Esophagus squamous epithelium (tissue), 5 donors: ENCODE measurements at places on chromosomes 7 and 10. TPM values are rescaled to one million over a fixed set of nuclear protein-coding genes. Genes with fewer than 3 reads are reported as not detected.

DNA sequence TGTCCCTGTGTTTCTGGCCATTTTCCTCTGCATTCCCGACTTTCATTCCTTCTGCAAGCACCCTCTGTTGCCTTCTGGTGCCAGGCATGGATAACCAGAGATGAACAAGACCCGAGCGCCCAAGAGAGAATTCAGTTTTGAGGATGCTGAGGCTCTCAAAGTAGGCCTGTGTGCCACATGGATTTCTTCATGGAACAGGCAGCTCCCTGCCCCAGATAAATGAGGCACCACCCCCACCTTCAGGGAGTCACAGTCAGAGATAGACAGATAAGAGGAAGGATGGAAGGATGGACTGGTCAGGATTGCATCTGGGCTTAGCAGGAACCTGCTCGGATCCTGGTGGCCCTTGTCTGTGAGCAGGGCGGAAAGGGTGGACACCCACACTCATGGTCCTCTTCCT lies 49.4 kb downstream of the ADCYAP1R1 start:
- no peak for DNase-seq

GRCh38 chr10:59700709-59701108 lies 8.9 kb downstream of the SLC16A9 start:
- DNase-seq = no peak

Gene ATRNL1
- total RNA-seq = 4.1 TPM

- no peak for DNase-seq
Observed at GRCh38 chr10:24010436-24010970, 198.4 kb upstream of the KIAA1217 start.

Gene MACROH2A2
- 21.3 TPM for total RNA-seq

Gene POLR2J2
- 6.7 TPM for total RNA-seq

Gene TMEM130
- not detected for total RNA-seq

- DNase-seq = no peak
Observed at GRCh38 chr7:27901028-27901760, 161.2 kb downstream of the TAX1BP1 start.

- DNase-seq = no peak
Observed at GRCh38 chr7:116171094-116171493, 39.2 kb upstream of the TES start.

Gene MBL2
- not detected for total RNA-seq

GRCh38 chr10:116840389-116841075 lies 8.8 kb upstream of the ENO4 start:
- no peak for DNase-seq

DNA sequence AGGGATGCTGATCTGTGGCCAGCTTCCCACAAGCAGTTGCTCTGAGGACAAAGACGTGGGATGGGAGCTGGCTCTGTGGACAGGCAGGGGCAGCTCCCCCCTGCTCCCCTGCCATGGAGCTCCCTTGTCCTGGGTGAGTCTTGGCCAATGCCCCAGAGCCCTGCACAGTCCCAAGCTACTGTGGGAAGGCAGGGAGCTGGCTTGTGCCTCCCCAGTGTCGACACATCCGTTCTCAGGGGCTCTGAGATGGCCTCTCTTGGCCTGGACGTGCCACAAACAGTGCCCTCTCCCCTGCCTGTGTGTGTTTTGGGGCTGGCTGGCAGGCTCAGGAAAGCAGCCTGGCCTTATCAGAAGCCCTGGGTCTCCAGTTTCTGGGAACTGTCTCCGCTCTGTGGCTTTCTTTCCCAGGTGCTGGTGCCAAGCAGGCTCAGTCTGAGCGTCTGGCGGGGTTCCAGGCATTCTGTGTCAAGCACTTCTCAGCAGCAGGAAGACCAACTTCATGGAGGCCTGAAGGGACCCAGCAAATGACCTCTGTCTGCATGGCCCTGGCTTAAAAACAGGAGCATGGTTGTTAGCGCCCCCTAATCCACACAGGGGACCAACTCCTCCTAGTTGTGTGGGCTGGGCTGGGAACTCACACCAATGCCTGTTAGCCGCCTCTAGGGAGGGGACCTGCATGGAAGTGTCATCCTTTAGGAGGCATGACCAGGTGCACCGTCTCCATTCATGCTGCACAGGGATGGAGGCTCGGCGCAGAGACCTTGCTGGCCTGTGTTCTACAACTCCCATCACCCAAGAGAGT lies 375.2 kb downstream of the RPS24 start:
- no peak for DNase-seq

GRCh38 chr7:131655866-131656265 lies 99.4 kb upstream of the PODXL start:
- no peak for DNase-seq

DNA sequence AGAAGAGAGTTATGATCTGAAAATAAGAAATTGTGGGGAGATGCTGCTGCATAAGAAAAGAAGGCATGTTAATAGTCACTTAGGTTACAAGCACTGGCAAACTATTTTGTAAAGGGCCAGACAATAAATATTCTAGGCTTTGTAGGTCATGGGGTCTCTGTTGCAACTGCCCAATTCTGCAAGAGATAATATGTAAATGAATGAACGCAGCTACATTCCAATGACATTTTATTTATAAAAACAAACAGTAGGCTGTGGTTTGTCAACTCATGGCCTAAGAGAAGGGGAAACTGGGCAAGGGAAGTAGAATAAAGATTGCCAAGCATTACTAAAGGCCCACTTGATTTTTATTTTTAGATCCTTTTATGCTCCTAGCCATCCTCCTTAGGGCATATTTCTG lies 133.1 kb downstream of the RAPGEF5 start:
- DNase-seq = no peak

DNA sequence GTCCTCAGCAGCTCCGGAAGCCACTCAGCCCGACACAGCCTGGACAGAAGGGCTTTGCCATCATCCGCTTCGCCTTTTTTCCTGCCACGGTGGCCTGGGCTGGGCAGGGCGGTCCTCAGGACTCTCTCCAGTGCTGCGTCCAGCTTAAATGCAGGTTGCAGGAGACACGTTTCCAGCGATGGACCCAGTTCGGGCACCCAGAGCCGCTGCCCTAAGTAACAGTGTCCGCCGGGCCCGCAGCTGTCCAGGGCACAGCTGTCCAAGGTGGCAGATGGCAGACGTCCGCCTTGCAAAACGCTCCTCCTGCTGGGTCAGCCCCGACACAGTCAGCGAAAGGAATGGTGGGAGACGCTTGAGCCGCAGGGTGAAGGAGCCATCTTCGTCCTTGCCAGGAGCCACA lies 37.0 kb upstream of the FOXL3 start:
- no peak for DNase-seq

Gene NUB1
- 16.8 TPM for total RNA-seq

GRCh38 chr7:40644454-40645188 lies 509.8 kb downstream of the SUGCT start:
- no peak for DNase-seq

Gene CNTNAP2
- total RNA-seq = 2.3 TPM

DNA sequence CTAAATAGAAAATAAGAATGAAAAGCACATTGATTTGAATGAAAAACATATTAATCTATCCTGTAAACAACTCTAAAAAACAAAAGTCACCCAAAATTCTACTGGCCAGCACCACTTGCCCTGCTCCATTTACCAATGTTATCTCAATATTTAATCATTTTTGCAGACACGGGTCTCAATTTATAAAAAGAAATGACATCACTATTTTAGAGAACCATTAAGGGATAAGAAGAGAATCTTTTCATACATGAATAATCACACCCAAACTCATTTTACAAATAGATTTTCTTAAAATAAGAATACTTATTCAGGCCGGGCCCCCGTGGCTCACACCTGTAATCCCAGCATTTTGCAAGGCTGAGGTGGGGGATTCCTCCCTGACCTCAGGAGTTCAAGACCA lies 3.9 kb downstream of the SAR1A start:
- no peak for DNase-seq

Gene OPN4
- total RNA-seq = not detected

Gene DYDC1
- not detected for total RNA-seq

DNA sequence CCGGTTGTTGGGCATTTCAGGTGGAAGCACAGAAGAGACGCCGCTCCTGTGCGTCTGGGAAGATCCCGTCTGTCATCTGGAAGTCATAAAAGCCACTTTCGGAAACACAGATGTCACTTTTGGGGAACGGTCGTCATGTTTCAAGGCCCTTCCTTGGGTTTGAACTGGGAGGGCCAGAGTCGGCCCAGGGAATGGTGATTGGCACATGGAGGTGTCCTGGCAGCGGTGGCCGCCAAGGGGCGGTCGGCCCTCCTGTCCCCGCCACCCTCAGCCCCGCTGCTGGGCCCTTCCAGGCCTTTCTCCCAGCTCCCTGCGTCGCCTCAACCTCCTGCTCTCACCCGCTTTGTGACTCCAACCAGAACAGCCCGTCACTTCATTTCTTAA lies 115.2 kb upstream of the SFMBT2 start:
- DNase-seq = no peak

GRCh38 chr7:5425507-5426225 lies 2.0 kb upstream of the TNRC18 start:
- DNase-seq = no peak

DNA sequence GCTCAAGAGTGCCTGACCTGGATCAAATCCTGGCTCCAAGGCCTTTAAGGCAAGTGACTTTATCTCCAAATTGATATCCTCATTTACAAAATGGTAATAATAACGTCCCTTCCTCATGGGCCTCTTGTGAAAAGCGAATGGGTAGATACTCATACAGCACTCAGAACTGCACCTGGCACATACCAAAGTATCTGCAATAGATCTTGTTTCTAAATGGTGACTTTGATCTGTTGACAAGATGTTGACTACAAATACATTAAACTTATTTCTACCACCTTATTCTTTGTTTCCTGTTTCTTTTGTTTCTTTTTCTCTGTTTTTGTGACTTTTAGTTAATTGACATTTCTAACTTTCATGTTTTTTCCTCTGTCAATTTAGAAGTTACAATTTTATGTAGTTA lies 53.0 kb downstream of the RNLS start:
- no peak for DNase-seq

DNA sequence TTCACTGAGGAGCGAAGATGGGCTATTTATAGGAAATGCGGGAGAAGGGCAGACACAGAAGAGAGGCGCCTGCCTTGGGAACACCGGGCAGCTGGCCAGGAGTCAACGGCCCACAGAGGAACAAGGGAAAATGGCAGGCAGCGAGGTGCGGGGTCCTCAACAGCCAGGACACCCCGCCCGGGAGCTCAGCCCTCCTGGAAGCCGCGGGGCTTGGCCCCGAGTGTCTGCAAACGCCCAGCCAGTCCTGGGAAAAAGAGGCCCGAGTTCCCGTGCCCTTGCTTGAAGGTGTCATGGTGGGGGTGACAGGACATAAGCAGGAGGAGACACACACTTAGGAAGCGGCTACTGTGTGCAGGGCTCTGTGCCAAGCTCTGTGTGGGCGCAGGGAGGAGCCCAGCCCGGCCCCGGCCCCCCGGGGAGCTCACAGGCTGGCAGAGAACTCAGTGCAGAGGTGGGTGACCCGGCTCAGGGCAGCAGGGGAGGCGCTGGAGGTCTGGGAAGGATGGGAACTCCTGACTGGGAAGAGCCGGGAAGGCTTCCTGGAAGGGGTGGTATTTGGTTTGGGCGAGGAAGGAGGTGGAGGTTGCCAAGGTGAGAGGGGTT lies 79.9 kb downstream of the ELFN1 start:
- no peak for DNase-seq

GRCh38 chr7:55065511-55066229 lies 46.9 kb downstream of the EGFR start:
- no peak for DNase-seq

Gene OR6B1
- not detected for total RNA-seq

GRCh38 chr10:84407388-84408049 lies 79.1 kb downstream of the CCSER2 start:
- DNase-seq = no peak

GRCh38 chr7:14000247-14000646 lies 10.8 kb upstream of the ETV1 start:
- DNase-seq = no peak

DNA sequence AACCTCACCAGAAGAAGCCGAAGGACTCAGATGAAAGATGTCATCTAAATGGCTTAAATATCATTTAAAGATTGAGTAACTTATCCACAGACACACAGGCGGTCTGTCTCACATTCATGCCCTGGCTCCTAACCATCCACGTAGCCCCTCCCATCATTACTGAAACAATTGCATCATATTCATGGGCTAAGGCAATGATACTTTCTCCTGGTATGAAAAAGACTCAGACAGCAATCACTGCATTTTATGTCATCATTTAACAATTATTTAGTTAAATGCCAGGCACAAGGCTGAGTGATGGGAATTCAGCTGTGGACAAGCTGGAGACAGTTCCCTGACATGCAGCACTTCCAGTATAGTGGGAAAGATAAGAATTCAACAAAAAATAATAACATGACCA lies 11.2 kb upstream of the TECTB start:
- DNase-seq = no peak

DNA sequence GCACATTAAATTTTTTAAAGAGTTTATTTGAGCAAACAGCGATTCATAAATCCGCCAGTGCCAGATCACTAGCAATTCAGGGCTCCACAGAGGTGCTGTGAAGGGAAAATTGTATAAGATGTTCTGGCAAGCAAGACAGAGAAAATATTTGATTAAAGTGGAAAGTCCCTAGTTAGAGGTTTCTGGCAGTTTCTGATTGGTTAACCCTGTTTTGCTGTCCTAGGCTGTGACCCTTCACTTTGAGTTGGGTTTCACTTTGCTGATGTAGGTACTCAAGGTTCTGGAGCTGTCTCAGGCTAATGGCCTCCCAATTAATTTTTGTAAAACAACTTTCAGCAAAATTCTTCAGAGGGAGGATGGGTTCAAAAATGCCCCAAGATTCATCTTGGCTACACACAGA lies 79.4 kb upstream of the NXPH1 start:
- DNase-seq = no peak

DNA sequence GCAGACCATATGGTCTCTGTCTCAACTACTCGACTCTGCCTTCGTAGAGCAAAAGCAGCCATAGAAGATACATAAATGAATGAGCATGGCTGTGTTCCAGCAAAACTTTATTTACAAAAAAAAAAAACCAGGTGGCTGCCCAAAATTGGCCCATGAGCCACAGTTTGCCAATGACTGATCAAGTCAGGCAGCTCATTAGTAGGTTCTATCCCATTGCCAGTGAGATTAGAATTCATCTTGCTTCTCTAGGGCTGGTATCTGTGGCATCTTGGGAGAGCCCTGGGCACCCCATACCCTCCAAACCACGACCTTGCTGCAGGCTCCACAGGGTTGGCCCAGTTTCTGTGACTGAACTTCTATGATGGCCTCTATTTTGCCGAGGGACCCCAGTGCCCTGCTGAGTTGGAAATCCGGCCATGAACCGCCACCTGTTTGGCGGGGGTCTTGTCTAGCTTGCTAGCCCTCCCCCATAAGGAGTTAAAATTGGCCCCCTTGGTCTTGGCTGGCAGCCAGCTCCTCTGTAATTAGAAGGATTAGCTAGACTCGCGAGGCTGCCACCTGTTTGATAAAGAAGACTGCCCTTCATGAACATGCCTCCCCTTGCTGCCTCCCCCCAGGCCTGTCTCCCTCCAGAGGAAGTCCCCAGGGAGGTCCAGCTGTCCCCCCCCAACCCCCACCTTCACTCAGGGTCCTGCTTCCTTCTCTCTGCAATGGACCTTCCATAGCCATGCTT lies 83.9 kb downstream of the CHN2 start:
- no peak for DNase-seq
